ENCODE measurements at places on chromosomes 3 and 15.
A peak's percentile ranks its signal among the peaks of the same experiment; 100 is the strongest.

DNA sequence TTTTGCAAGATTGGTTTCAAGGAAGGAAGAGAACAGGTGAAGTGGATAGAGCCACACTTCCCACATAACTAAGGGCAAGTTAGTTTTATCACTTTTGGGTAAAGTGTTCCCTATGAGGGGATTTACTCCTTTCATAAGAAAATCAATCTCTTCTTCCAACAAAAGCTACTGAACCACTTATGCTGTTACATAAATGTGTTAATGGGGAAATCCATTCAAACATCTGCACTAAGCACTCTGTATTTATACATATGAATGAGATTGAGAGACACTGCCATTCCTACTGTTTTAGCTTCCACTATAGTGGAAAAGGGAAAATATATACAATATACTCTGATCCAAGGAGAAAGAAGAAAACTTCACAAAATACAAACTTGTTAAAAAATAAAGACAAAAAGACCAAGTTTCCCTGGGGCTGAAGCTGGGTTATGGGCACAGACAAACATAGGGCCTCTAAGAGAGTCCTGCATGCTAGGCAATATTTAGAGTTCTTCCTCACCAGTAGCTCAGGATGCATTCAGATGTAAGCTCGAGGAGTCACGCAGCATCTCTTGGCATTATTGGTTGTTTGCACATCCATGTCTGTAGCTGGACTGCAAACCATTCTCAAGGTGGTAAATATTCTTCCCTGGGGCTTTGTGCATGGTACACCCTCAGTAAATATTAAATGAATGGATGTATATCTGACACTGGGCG is 454.2 kb downstream of the FGF12 start:
- DNase-seq = no peak

- no peak for DNase-seq
These were observed 31.1 kb downstream of the SERP1 start for GRCh38 chr3:150515210-150515609.

- DNase-seq = no peak
These were observed 99.8 kb downstream of the TRIM69 start for GRCh38 chr15:44836094-44836493.

DNA sequence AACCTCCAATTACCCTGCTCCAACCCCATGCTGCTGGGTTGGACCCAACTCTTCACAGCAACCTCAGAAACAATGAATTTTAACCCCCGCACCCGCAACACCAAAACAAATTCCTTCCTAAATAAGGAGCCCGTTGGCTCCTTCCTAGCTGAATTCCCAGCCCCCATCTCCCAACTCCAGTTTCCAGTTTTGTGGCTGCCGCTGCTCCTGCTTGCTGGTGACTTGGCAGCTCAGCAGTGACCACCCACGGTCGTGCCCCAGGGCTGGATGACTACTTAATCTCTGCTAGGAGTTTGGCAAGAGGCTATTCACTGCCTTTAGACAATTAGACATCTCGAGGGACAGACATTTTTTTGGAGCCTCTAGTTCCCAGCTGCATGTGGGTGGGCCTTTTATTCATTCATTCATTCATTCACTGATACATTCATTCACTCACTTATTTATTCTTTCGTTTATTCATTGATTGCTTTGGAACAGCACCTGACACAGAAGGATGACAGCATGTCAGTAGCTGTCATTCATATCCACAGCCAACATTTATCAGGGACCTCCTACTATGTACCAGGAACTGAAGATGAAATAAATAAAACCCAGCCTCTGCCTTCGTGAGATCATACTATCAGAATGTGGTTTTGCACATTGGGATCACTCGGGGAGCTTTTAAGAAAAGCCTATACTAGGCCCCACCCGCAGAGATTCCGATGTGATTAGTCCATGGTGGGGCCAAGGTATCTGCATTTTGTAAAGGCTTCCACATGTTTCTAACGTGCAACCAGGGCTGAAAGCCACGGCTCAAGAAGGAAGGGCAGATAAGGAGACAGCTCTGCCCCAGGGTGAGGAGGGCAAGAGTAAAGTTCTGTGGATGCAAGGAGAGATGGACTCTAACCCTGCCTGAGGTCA is 256.5 kb downstream of the SHQ1 start:
- DNase-seq = no peak

DNA sequence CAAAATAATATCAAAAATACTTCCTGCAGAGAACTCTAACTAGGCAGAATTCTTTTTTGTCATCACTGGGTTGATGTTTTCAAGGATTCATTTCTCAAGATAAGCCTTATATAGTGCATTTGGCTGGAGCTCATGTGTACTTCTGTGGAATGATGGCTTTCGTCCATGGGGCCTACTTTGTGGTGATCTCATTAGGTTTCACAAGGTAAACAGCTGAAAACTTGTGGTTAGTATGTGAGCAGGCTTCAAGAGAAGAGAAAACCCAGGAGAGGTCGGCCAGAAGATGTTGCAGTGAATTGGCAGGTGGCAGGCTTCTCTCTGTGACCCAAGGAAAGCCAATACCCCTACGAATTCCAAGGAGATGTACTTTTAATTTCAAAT is 121.4 kb upstream of the PHLDB2 start:
- no peak for DNase-seq

DNA sequence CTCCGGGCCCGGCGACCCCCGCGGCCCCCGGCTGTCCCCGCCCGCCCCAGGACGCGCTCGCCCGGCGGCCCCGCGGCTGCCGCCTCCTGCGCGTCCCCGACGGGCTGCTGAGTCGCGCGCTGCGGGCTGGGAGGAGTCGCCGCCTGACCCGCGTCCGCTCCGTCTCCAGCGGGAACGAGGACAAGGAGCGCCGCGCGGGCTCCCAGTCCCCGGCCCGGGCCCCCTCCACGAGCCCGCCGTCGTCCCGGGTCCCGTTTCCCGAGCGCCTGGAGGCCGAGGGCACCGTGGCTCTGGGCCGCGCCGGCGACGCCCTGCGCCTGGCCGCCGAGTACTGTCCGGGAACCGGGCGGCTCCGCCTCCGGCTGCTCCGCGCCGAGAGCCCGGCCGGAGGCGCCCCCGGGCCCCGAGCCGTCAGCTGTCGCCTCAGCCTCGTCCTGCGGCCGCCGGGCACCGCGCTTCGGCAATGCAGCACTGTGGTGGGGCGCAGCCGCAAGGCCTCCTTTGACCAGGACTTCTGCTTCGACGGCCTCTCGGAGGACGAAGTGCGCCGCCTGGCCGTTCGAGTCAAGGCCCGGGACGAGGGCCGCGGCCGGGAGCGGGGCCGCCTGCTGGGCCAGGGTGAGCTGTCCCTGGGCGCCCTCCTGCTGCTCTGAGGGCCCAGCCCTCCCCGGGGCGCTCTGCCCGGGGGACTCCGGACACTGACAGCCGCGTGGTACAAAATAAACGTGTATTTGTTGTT is 1.5 kb downstream of the C2CD4A start:
- DNase-seq = peak; percentile 11

DNA sequence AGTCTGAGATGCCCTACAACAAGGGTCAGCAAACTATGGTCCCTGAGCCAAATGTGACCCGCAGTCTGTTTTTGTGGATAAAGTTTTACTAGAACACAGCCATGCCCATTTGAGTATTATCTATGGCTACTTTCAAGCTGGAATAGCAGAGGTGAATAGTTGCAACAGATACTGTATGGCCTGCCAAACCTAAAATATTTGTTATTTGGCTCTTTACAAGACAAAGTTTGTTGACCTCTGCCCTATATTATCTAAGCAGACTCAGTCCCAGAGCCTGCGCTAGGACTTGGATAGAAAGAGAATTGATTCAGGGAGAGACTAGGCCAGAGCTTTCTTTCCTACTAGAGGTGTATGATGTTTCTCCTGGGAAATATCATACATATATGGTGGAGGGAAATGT is 81.7 kb upstream of the NMNAT3 start:
- no peak for DNase-seq

GRCh38 chr3:39960515-39961191 is 151.2 kb downstream of the MYRIP start:
- DNase-seq = no peak

- DNase-seq = peak; percentile 39
These were observed 354.3 kb downstream of the FGF12 start for GRCh38 chr3:192373032-192373431.

GRCh38 chr3:23518441-23518840 is 287.3 kb upstream of the UBE2E1 start:
- DNase-seq = no peak

GRCh38 chr3:121970047-121970446 is 52.0 kb downstream of the ILDR1 start:
- DNase-seq = no peak

- DNase-seq = no peak
These were observed 22.0 kb downstream of the NEO1 start for GRCh38 chr15:73074241-73074640.

Measured in NCI-H1105 treated with DMSO at 0.1 percent for 48 hours (cell line).